Testis (tissue), 5 donors: ENCODE measurements at places on chromosomes 5 and 9. TPM values are rescaled to one million over a fixed set of nuclear protein-coding genes. Genes with fewer than 3 reads are reported as not detected.
A peak's percentile ranks its signal among the peaks of the same experiment; 100 is the strongest.

GNA14 gene
- 4.4 TPM for polyA plus RNA-seq

PCDHB7 gene
- 2.6 TPM for polyA plus RNA-seq

ZNF883 gene
- 2.8 TPM for polyA plus RNA-seq

F2R gene
- polyA plus RNA-seq: 28.0 TPM

EQTN gene
- 44.9 TPM for polyA plus RNA-seq

CAVIN4 gene
- 3.7 TPM for polyA plus RNA-seq

ZNF483 gene
- 10.5 TPM for polyA plus RNA-seq

SLC6A3 gene
- 0.83 TPM for polyA plus RNA-seq

THG1L gene
- polyA plus RNA-seq: 14.0 TPM

AP3S1 gene
- 136 TPM for polyA plus RNA-seq

DNA sequence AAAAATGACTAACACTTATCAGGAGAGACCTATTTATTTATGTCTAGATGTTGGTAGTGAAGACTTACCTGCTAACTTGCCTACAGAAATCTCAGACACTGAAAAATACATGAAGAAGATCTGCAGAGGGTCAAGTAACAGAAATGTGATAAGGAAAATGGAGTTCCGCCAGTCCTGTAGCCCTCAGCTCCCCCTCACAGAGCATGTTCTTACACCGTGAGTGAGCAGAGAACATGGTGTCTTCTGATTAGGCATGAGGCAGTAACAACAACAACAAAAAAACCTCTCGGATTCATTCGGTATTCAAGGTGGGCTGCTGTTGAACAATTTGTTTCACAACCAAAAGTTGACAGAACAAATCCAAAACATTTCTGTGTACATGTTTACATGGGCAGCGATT lies 162.0 kb upstream of the SNX2 start:
- peak; percentile 18 for DNase-seq

DNA sequence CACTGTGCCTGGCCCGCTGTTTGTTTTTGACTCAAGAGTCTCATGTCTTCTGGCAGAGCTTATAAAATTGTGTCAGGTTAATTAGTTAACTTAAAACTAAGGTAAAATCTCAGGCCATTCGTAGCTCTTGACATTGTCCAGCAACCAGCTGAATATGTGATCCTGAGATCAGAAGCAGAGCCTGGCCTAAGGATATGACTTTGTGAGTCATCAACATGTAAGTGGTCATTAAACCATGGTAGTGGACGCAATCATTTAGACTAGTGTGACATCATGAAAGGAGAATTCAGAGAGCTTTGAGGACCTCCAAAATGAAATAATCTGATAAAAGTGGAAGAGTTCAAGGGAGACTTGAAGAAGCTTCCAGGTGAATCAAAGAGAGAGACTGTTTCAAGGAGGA lies 23.3 kb downstream of the SPZ1 start:
- DNase-seq: no peak

DNA sequence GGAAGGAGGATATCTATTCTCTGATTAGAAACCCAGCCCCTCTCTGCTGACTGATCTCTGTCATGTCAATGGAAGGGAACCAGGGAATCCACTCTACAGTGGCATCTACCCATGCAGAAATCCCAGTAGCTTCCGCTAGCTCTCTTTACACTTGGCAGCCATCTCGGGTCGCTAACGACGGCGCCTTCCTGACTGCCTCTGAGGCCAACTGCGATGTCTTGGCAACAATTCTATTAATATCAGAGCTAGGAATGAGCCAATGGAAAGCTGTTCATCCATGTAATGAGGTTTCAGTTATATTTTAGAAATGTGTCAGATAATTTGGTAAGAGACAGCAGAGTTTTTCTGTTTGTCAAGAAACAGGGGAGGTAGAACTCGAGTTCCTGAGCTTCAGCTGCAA lies 67.6 kb upstream of the ATP10B start:
- DNase-seq: no peak

GRCh38 chr5:180071531-180072255 lies at the start of gene RNF130:
RNF130 (minus strand) TSS chr5:180071759; CDS start chr5:180071702, 57 bp downstream.
- DNase-seq: peak; percentile 93

GRCh38 chr5:168123631-168124528 lies 167.6 kb upstream of the WWC1 start:
- DNase-seq: no peak

- peak; percentile 26 for DNase-seq
Observed at GRCh38 chr5:80318212-80318611, 1.6 kb upstream of the SPZ1 start.

DNA sequence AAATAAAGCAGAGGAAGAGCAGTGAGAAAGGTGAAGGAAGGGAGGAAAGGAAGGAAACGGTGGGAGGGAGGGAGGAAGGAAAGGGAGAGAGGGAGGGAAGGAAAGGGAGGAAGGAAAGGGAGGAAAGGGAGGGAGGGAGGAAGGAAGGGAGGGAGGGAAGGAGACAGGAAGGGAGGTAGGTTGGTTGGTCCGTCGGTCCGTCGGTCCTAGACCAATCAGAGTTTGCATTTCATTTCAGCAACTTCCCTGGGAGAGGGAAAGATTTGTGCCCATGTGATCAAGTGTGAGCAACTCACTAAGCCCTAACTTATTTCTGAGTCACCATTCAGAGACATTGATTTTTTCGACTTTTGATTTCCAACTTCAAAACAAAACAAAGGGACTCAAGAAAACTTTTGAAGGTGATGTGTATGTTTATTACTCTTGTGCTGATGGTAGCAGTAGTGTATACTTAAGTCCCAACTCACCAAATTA lies 18.8 kb downstream of the NANS start:
- DNase-seq: peak; percentile 24

DNA sequence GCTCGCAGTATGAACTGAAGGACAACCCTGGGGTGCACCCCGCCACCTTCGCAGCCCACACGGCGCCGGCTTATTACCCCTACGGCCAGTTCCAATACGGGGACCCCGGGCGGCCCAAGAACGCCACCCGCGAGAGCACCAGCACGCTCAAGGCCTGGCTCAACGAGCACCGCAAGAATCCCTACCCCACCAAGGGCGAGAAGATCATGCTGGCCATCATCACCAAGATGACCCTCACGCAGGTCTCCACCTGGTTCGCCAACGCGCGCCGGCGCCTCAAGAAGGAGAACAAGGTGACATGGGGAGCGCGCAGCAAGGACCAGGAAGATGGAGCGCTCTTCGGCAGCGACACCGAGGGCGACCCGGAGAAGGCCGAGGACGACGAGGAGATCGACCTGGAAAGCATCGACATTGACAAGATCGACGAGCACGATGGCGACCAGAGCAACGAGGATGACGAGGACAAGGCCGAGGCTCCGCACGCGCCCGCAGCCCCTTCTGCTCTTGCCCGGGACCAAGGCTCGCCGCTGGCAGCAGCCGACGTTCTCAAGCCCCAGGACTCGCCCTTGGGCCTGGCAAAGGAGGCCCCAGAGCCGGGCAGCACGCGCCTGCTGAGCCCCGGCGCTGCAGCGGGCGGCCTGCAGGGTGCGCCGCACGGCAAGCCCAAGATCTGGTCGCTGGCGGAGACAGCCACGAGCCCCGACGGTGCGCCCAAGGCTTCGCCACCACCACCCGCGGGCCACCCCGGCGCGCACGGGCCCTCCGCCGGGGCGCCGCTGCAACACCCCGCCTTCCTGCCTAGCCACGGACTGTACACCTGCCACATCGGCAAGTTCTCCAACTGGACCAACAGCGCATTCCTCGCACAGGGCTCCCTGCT lies 3.8 kb downstream of the IRX1 start:
- no peak for DNase-seq

DNA sequence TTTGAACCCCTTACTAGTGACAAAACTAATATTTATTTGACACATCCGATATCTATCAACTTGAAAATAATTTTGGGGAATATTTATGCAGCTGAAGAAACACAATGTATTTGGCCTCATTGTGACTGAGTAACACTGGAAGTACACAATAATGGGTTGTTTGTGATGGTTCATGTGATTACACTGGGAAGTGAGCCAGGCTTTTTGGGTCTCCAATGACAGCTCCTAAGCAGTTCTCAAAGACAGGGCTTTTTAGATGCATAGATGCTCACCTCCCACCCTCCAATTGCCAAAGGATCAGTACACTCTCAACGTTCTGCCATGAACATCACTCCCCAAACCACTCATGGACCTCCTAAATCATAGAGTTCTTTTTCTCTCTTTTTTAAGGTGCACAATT lies 170.0 kb downstream of the SLC24A2 start:
- DNase-seq: no peak

DNA sequence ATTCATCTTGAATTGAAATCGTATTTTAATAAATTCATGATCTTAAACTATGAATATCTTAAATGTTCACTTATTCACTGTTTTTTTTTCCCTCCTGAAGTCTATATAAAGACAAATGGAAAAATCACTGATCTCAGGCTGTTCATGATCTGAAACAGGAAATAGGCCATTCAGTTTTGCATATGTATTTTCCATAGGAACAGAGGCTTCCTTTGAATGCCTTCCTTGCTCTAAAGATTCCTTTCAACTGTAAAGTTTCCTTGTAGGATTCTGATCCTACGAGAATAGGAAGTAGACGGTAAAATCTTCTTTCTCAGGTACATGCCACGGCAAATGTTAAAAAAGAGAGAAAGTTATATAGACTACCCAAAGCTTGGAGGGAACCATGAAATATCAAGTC lies 194.4 kb upstream of the PPP1R2B start:
- DNase-seq: no peak

DNA sequence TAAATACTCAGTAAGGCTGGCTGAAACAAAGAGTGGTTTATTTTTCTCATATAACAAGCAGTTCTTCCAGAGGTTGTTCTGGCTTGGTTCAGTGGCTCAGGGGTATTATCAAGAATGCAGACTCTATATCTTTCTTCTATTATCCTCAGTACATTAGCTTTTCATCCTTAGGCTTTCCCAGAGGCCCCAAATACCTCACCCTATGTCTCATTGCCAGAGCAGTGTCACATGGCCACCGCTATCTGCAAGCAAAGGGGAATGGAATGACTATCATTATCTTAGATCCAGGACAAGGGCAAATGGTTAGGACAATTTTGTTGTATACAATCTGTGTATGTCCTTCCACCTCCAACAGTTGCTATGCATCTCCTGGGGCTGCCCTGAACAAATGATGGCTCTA lies 69.0 kb upstream of the SNX2 start:
- DNase-seq: no peak

- DNase-seq: no peak
Observed at GRCh38 chr5:78562714-78563330, 85.8 kb downstream of the LHFPL2 start.

DNA sequence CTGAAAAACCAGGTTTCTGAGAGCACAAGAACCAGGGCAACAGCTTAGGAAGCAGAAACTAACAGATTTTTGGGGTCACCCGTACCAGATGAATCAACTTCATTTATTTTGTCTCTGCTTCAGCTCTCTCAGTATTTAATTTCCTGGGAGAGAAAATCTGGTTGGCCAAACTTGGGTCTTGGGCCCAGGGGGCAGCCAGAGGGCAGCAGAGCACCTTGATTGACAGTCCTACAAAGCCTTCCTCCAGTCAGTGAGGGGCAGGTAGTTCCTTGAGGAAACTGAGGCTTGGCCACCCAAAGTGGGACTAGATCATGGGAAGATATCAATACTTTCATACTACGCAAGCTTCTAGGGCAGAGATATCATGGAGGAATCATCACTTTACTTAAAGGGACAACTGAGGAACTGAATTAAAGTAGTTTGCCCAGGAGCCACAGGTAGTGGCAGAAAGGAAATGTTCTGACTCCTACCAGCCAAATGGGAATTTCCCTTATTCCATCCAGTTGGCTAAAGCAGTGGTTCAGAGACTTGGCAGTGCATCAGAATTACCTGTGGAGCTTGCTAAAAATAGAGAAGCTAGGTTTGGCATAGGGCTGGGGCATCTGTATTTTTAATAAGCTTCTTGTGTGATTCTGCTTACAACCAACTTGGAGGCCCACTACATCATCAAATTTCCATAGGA lies 21.5 kb upstream of the ARHGAP26 start:
- DNase-seq: peak; percentile 56

DNA sequence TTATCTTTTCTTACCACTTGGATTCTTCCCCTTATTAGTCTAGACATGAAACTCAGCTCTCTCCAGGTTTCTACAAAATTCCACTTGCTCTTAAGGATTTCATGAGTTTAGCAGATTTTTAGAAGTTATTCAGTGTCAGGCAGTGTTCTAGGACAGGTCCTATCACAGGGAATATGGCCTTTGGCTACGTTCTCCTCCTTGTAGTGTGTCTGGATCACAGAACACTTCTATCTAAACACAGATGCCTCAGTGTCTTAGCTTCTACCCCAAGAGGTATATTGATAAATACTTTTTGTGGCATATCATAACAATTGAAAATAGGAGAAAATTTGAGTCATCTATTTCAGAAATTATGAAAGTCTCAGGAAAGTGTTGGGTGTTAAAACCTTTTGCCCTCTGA lies 15.6 kb downstream of the RAB3C start:
- no peak for DNase-seq

- no peak for DNase-seq
Observed at GRCh38 chr5:150017226-150018005, 16.9 kb downstream of the HMGXB3 start.

DNA sequence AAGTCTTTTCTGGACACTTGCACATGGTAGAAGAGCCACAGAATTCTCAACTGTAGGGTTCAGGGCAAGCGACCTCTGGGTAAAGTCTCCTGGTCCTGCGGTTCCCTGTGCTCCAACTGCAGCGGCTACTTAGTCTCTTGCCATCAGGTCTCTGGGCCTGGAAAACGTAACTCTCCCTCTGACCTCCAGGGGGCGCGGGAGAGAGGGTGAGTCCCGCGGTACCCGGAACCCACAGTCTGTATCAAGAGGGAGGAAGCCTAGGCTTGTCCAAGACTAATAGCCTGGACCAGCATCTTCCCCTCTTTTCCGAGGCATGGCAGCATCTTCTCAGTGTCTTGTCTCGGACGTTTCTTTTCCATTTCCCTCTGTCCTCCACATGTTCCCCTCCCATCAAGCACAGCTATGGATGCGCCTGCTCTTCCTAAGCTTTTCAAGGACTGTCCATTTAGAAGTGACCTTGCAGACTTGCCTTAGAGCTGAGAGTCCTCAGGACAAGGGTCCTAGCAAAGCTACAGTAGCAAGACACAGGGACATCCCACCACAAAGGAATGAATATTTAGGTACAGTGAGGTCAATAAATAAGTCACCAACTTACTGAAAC lies 59.3 kb downstream of the FSTL4 start:
- DNase-seq: peak; percentile 70

DNA sequence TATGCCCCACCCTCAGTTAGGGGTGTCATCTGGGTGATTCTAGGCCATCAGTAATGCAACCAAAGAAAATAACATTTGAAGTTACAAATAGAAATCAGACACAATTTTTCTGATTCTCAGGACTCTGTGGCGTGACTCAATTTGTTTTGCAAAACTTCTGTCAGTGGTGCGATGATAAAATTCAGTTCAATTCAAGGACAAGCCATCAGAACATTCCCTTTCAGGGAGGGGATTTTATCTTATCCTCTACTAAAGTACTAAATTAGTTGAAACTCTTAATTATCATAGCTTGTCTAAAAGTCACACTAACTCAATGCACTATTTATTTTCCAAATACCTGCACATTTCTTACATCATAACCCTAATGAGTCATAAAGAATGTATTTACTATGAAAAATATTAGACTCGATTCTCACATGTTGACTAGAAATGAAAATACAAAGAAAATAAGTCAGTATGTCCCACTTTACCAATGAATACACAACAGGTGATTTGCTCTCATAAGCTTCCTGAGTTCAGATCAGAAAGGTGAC lies 28.2 kb downstream of the HTR4 start:
- DNase-seq: no peak
